ENCODE measurements at places on chromosomes 1 and 21.
A peak's percentile ranks its signal among the peaks of the same experiment; 100 is the strongest.

GRCh38 chr1:188706742-188707141 lies 1770.9 kb downstream of the BRINP3 start:
- H3K36me3 ChIP-seq = no peaks in the 10 kb centered on the region
- H3K27me3 ChIP-seq = no peaks in the 10 kb centered on the region
- H3K4me3 ChIP-seq = no peak overlapping the region
- H3K4me1 ChIP-seq = no peaks in the 10 kb centered on the region
- no peak for DNase-seq

DNA sequence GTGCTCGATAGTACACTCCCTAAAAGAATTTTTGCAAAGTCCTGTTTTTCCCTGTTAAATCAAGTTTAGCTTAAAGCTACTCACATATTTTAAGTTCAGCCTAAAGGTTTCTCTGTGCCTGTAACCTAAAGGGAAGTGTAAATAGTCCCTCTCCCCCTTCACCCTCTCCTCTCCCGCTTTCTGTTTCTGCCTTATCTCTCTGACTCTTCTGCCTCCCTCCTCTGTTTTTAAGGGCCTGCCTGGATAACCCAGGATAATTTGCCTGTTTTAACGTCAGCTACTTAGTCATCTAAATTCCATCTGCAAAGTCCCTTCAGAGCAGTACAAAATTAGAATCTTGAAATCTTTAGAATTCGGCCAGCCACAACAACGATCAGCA lies 92.6 kb downstream of the NID1 start:
- H3K36me3 ChIP-seq = no peaks in the 10 kb centered on the region
- peaks cover 5% of the 10 kb centered on the region for H3K27me3 ChIP-seq
- no peaks in the 10 kb centered on the region for H3K4me1 ChIP-seq
- no peak overlapping the region for H3K4me3 ChIP-seq

- peak overlapping the region; percentile 85 for H3K27ac ChIP-seq
- DNase-seq = peak; percentile 52
- no peaks in the 10 kb centered on the region for H3K27me3 ChIP-seq
- H3K4me3 ChIP-seq = peak overlapping the region; percentile 57
- H3K4me1 ChIP-seq = peaks cover 10% of the 10 kb centered on the region
- H3K36me3 ChIP-seq = peaks cover 18% of the 10 kb centered on the region
Observed at GRCh38 chr1:180503280-180503862, 994 bp upstream of the ACBD6 start.

GRCh38 chr21:35256468-35256988 lies 207.4 kb upstream of the RUNX1 start:
- peak; percentile 77 for DNase-seq
- H3K4me1 ChIP-seq = no peaks in the 10 kb centered on the region
- no peaks in the 10 kb centered on the region for H3K27me3 ChIP-seq
- H3K36me3 ChIP-seq = no peaks in the 10 kb centered on the region
- no peak overlapping the region for H3K4me3 ChIP-seq
- no peak overlapping the region for H3K27ac ChIP-seq

- no peaks in the 10 kb centered on the region for H3K36me3 ChIP-seq
- H3K27me3 ChIP-seq = 0 out of 3 replicates have a peak, but pooled peaks cover 9% of the 10 kb centered on the region
- no peak overlapping the region for H3K4me3 ChIP-seq
- H3K4me1 ChIP-seq = no peaks in the 10 kb centered on the region
Observed at GRCh38 chr1:203390298-203390697, 39.4 kb upstream of the FMOD start.

- peaks cover 14% of the 10 kb centered on the region for H3K4me1 ChIP-seq
- peaks cover 3% of the 10 kb centered on the region for H3K36me3 ChIP-seq
- no peak overlapping the region for H3K4me3 ChIP-seq
- no peak for DNase-seq
Observed at GRCh38 chr1:201708691-201709090, 120.3 kb upstream of the IPO9 start.

DNA sequence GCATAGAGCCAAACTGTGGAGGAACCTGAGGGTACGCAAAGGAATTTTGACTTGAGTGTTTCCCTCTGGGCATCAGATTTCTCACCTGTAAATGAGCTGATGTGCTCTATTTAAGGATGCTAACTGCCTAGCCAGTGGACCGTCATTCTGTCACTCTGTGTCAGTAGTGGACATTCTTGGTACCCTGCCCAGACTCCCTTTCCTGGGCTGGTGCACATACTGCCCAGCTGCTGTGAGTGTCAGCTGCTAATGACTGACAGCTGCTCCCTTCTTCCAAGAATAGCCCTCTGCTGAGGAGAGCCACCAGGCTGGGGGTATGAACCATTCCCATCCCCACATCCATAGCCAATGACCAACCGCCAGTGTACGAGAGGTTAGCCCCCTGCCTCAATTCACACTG lies 193.1 kb upstream of the DAB1 start:
- no peak overlapping the region for H3K27ac ChIP-seq
- H3K4me3 ChIP-seq = no peak overlapping the region
- H3K4me1 ChIP-seq = no peaks in the 10 kb centered on the region
- no peaks in the 10 kb centered on the region for H3K36me3 ChIP-seq

GRCh38 chr1:92927870-92928269 lies 33.4 kb downstream of the DIPK1A start:
- no peaks in the 10 kb centered on the region for H3K27me3 ChIP-seq
- no peak for DNase-seq
- H3K4me3 ChIP-seq = no peak overlapping the region
- H3K4me1 ChIP-seq = peaks cover 3% of the 10 kb centered on the region
- H3K27ac ChIP-seq = no peak overlapping the region
- no peaks in the 10 kb centered on the region for H3K36me3 ChIP-seq

GRCh38 chr1:239263801-239264200 lies 122.6 kb upstream of the CHRM3 start:
- H3K4me1 ChIP-seq = no peaks in the 10 kb centered on the region
- H3K4me3 ChIP-seq = no peak overlapping the region
- no peaks in the 10 kb centered on the region for H3K27me3 ChIP-seq
- no peak overlapping the region for H3K27ac ChIP-seq
- no peak for DNase-seq
- no peaks in the 10 kb centered on the region for H3K36me3 ChIP-seq

DNA sequence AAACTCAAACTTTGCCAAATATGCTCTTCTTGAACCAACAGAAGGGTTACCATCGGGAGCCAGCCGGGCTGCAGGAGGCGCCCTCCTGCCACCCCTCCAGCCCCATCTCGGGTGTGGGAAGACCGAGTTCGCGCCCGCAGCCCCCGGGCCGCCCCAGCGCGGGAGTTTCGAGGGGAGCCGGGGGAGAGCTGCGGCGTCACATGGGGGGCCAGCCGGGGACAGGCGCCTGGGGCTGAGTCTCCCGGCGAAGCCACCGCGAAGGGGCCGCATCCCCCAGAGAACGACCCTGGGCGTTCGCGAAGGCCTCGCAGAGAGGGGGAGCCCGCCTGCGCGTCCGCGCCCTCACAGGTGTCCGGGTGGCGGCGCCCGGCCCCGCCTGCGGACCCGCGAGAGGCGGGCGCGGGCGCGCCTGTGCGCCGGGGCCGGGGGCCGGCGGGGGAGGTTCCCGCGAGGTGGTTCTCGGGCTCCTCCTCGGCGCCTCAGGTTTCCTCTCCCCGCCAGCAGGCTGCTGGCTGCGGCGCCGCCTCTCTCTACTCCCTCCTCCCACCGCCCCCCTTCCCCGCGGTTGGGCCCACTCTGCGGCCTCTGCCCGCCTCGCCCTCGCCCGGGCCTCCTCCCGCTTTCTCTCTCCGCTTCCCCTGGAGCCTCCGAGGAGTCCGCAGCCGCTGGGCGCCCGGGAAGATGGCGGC lies at the start of gene RAVER2:
Gene RAVER2, plus strand, starts transcription at position 584 of the 689 bp plus-strand sequence. Its CDS starts 98 bp downstream, at position 682.
- no peaks in the 10 kb centered on the region for H3K36me3 ChIP-seq
- DNase-seq = peak; percentile 68
- peaks cover 15% of the 10 kb centered on the region for H3K4me1 ChIP-seq
- peaks cover 7% of the 10 kb centered on the region for H3K27me3 ChIP-seq

GRCh38 chr1:65985393-65986066 lies 192.8 kb downstream of the PDE4B start:
- H3K36me3 ChIP-seq = no peaks in the 10 kb centered on the region
- no peak for DNase-seq
- H3K27ac ChIP-seq = no peak overlapping the region
- H3K4me1 ChIP-seq = no peaks in the 10 kb centered on the region
- H3K4me3 ChIP-seq = no peak overlapping the region

- no peak for DNase-seq
- H3K27ac ChIP-seq = no peak overlapping the region
- no peaks in the 10 kb centered on the region for H3K27me3 ChIP-seq
- no peak overlapping the region for H3K4me3 ChIP-seq
- H3K4me1 ChIP-seq = no peaks in the 10 kb centered on the region
Observed at GRCh38 chr1:57752843-57753242, 329.0 kb upstream of the DAB1 start.

- peak; percentile 86 for DNase-seq
- peak overlapping the region; percentile 64 for H3K27ac ChIP-seq
- no peaks in the 10 kb centered on the region for H3K27me3 ChIP-seq
- H3K36me3 ChIP-seq = no peaks in the 10 kb centered on the region
Observed at GRCh38 chr1:15345705-15346345, 63.9 kb upstream of the EFHD2 start.

- no peaks in the 10 kb centered on the region for H3K4me1 ChIP-seq
- DNase-seq = no peak
- H3K36me3 ChIP-seq = no peaks in the 10 kb centered on the region
- H3K4me3 ChIP-seq = no peak overlapping the region
- H3K27ac ChIP-seq = no peak overlapping the region
- H3K27me3 ChIP-seq = peaks cover 10% of the 10 kb centered on the region
Observed at GRCh38 chr1:45385302-45385701, 45.1 kb upstream of the MUTYH start.
